ENCODE measurements at places on chromosomes 1 and 21. TPM values are rescaled to one million over a fixed set of nuclear protein-coding genes. Genes with fewer than 3 reads are reported as not detected.

LMO4 gene
- 162 TPM for polyA plus RNA-seq

FUCA1 gene
- polyA plus RNA-seq: 48.0 TPM

NBPF4 gene
- not detected for polyA plus RNA-seq

DNA sequence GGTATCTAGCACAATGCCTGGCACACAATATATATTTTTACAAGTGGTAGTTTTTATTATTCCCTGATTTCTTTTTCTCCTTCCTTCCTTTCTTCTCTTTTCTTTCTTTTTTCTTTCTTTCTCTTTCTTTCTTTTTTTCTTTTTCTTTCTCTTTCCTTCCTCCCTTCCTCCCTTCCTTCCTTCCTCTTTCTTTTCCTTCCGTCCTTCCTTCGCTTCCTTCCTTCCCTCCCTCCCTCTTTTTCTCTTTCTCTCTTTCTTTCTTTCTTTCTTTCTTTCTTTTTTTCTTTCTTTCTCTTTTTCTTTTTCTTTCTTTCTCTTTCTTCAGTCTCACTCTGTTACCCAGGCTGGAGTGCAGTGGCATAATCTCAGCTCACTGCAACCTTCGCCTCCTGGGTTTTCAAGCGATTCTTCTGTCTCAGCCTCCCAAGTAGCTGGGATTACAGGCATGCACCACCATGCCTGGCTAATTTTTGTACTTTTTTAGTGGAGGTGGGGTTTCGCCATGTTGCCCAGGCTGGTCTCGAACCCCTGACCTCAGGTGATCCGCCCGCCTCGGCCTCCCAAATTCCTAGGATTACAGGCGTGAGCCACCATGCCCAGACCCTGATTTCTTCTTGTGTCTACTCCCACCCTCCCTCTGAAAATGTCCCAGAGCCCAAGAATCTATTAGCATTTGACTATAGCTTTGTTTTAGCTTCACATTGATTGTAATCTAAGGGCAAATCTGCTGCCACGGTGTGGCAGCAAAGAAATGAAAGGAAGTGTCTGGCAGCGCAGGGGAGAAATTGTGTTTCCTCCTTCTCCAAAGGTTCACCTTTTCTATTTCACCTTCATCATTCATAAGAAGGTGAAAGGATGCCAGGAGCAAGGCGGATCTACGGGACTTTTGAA, 19.9 kb upstream of the ABCB10 start:
- DNase-seq: no peak

TPTE gene
- polyA plus RNA-seq: not detected
